Breast epithelium (tissue), 4 donors: ENCODE measurements at places on chromosomes 3 and 15. TPM values are rescaled to one million over a fixed set of nuclear protein-coding genes. Genes with fewer than 3 reads are reported as not detected.

DNA sequence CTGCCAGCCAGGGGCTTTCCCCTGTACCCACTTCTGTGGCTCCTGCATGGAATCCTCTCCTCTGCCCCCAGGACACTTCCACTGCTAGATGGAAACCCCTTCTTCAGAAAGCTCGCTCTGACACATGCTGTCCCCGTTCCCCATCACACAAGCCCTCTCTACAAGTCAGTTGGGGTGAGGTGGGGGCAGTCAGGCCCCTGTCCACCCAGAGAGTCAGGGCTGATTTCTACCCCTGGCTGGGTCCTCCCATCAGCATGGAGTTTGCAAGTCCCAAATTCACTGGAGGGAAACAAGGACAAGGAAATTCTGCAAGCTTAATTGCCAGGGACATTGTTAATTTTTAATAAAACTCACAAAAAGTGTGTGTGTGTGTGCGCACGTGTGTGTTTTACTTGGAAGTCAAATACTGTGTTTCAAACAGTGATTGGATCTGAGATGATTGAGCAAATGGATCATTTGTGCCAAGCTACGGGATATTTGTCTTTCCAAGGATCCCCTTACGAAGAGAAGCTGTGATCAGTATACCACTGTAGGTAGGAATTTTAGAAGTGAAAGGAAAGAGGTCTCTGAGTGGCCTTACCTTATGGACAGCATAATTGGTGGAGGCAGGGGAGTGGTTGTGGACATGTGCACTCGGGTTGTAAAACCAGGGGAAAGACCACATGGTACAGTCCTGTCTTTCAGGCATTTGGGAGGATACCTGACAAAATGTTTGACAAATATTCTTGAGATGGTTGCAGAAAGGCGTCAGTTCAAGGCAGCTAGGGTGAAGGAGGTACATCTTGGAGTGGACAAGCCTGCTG, 1.5 kb upstream of the AMOTL2 start:
- peaks cover 12% of the 10 kb centered on the region for H3K4me1 ChIP-seq
- H3K27me3 ChIP-seq = no peaks in the 10 kb centered on the region
- H3K27ac ChIP-seq = peak overlapping the region; percentile 97
- H3K36me3 ChIP-seq = no peaks in the 10 kb centered on the region
- DNase-seq = peak; percentile 46

KBTBD8 gene
- 1.6 TPM for total RNA-seq

- H3K27me3 ChIP-seq = no peaks in the 10 kb centered on the region
- no peaks in the 10 kb centered on the region for H3K36me3 ChIP-seq
- no peak for DNase-seq
- H3K4me1 ChIP-seq = no peaks in the 10 kb centered on the region
These were observed 22.2 kb upstream of the CLEC3B start for GRCh38 chr3:45003859-45004258.

DNA sequence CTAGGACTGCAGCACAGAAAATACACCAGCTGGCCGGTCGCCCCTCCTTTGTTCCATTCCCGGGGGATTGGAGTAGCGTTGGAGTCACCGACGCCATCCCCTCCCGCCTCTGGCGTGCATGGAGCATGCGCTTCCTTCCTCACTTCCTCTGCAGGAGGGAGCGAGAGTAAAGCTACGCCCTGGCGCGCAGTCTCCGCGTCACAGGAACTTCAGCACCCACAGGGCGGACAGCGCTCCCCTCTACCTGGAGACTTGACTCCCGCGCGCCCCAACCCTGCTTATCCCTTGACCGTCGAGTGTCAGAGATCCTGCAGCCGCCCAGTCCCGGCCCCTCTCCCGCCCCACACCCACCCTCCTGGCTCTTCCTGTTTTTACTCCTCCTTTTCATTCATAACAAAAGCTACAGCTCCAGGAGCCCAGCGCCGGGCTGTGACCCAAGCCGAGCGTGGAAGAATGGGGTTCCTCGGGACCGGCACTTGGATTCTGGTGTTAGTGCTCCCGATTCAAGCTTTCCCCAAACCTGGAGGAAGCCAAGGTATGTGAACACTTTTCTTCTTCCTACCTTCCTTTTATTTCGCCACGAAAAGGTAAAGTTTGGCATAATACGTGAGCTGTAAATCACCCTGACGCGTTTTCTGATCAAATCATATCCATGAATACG, at the start of gene SCG3:
Gene SCG3, plus strand, starts transcription at position 201 of the 661 bp plus-strand sequence. Its CDS starts 253 bp downstream, at position 454.
- no peaks in the 10 kb centered on the region for H3K27me3 ChIP-seq
- H3K27ac ChIP-seq = no peak within 1 kb of the TSS
- no peak within 1 kb of the TSS for H3K4me3 ChIP-seq
- peak; percentile 61 for DNase-seq
- no peaks in the 10 kb centered on the region for H3K4me1 ChIP-seq

ADIPOQ gene
- total RNA-seq = 2,151 TPM

LRRC31 gene
- total RNA-seq = 0.29 TPM

ZMYND10 gene
- total RNA-seq = 1.9 TPM

DNA sequence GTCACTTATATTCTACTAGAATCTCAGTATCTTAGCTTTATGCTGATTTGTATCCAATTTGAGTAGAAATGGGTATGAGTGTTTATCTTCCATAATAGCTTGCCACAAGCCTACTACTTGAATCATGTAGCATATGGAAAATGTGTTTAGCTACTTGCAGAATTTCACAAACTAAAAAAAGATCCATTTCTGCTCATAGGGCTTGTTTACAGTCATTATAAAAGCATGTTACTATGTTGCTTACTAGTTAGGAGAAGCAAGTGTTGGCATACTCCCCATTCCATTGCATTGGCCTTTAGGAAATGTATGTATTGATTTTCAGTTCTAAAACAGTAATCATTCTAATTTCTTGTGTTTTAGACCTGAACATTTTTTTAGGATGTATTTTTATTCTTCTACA, 939.2 kb downstream of the NAALADL2 start:
- H3K36me3 ChIP-seq = no peaks in the 10 kb centered on the region
- no peak overlapping the region for H3K4me3 ChIP-seq
- no peak overlapping the region for H3K27ac ChIP-seq
- no peaks in the 10 kb centered on the region for H3K27me3 ChIP-seq
- H3K4me1 ChIP-seq = no peaks in the 10 kb centered on the region
- no peak for DNase-seq

DNA sequence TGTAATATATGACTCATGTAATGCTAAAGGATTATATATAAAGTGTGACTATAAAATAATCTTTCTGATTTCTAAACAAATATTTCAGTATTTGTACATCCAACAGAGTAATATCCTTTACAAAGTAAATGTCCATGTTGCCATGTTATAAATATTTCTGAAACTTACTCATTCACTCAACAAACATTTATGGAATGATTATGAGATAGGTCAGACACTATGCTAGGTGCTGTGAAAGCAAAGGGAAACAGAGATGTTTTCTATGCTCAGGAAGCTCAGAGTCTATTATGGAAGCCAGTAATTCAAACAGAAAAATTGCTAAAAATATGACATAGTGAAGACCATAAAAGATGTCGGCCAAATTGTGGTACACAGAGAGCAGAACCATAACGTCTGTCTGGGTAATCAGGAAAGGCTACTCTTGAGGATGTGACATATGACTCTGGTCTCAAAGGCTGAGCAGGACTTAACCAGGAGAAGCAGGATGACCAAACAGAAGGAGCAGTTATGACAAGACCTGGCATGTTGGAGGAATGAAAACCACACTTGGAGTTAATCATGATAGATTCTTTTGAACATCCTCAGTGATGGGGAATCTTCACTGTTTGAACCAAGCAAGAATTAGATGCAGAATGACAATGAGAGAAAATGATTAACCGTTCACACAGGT, 39.0 kb upstream of the MYO5C start:
- no peak overlapping the region for H3K4me3 ChIP-seq
- DNase-seq = no peak
- no peaks in the 10 kb centered on the region for H3K36me3 ChIP-seq
- H3K27ac ChIP-seq = no peak overlapping the region

ANKRD34C gene
- total RNA-seq = not detected

EFCAB12 gene
- total RNA-seq = 1.0 TPM

DNA sequence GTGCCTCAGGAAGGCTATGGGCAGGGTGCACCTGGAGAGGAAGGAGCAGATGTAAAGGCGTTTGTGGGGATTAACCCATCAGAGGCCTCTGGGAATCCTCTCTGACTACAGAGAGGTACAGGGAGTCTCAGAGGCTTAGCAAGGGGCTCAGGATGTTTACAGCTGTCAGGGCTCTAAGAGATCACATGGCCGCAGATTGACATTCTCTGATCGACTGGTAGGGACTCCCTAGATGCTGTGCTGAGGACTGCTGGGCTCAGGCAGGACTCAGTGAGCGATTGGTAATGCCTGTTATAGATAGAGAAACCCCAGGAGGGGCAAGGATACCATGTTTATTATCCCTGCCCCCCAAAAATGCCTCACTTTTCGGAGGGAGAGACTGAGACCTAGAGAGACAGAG, 103.5 kb downstream of the CORO2B start:
- no peak for DNase-seq
- no peaks in the 10 kb centered on the region for H3K4me1 ChIP-seq
- H3K27ac ChIP-seq = no peak overlapping the region
- no peaks in the 10 kb centered on the region for H3K27me3 ChIP-seq
- no peaks in the 10 kb centered on the region for H3K36me3 ChIP-seq
- no peak overlapping the region for H3K4me3 ChIP-seq

CYP11A1 gene
- 1.1 TPM for total RNA-seq

GRCh38 chr15:27707257-27707656, 391.9 kb downstream of the OCA2 start:
- DNase-seq = no peak
- no peaks in the 10 kb centered on the region for H3K27me3 ChIP-seq
- no peak overlapping the region for H3K4me3 ChIP-seq
- no peaks in the 10 kb centered on the region for H3K4me1 ChIP-seq
- H3K36me3 ChIP-seq = no peaks in the 10 kb centered on the region

CACNA1D gene
- 0.96 TPM for total RNA-seq

DNA sequence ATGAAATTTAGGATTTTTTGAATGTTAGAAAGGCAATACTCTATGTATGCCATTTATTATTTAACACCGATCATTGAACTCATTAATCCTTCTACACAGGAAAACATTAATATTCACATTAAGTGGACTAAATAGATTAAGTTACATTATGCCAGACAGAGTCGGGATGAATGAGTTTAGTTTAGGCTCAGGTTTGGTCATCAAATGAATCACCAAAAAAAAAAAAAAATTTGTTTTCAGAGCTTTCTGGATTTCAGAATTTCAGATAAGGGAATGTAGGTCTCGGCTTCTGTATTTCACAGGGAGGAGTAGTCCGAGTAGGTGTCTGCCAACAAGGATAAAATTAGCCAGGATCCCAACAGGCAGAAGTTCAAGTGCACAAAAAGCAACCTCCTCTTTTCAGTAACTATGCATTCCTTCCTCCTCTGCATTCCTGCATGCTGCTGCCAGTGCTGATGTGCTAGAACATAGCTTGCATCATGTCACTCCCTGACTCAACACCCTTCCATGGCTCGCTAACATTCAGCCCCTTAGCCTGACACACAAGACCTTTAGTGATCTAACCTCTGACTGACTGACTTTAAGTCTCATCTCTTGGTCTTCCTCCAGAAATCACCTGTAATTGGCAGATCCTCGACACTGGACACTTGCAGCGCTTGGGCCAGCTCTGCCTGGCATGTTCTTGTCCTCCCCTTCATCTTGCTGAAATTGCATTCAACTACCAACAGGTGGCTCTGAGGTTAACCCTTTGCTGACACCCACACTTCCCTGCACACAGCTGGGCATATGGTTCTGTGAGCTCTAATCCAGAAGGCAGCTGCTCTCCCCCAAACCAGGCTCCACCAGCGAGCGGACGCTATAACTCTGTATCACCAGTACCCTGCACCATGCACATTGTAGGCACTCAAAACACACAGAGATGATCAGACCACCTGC, 145.4 kb upstream of the PROK2 start:
- no peaks in the 10 kb centered on the region for H3K27me3 ChIP-seq
- H3K36me3 ChIP-seq = no peaks in the 10 kb centered on the region
- H3K4me1 ChIP-seq = no peaks in the 10 kb centered on the region
- no peak overlapping the region for H3K4me3 ChIP-seq

- H3K4me1 ChIP-seq = no peaks in the 10 kb centered on the region
- H3K27ac ChIP-seq = no peak overlapping the region
- DNase-seq = no peak
- no peaks in the 10 kb centered on the region for H3K36me3 ChIP-seq
- no peak overlapping the region for H3K4me3 ChIP-seq
These were observed 226.9 kb downstream of the IL5RA start for GRCh38 chr3:2883283-2883682.

- no peaks in the 10 kb centered on the region for H3K27me3 ChIP-seq
- H3K4me3 ChIP-seq = no peak overlapping the region
- no peak for DNase-seq
- no peaks in the 10 kb centered on the region for H3K4me1 ChIP-seq
- H3K27ac ChIP-seq = no peak overlapping the region
These were observed 230.2 kb upstream of the CD96 start for GRCh38 chr3:111311709-111312235.

- H3K4me1 ChIP-seq = peaks cover 10% of the 10 kb centered on the region
- peak overlapping the region; percentile 57 for H3K27ac ChIP-seq
- no peak overlapping the region for H3K4me3 ChIP-seq
- H3K36me3 ChIP-seq = no peaks in the 10 kb centered on the region
These were observed 24.1 kb downstream of the SMAD3 start for GRCh38 chr15:67089217-67090193.

CPEB1 gene
- 2.2 TPM for total RNA-seq

GRCh38 chr3:74611206-74611605, 3.3 kb downstream of the CNTN3 start:
- no peaks in the 10 kb centered on the region for H3K27me3 ChIP-seq
- no peak overlapping the region for H3K4me3 ChIP-seq
- no peak for DNase-seq
- no peak overlapping the region for H3K27ac ChIP-seq
- no peaks in the 10 kb centered on the region for H3K36me3 ChIP-seq

DNA sequence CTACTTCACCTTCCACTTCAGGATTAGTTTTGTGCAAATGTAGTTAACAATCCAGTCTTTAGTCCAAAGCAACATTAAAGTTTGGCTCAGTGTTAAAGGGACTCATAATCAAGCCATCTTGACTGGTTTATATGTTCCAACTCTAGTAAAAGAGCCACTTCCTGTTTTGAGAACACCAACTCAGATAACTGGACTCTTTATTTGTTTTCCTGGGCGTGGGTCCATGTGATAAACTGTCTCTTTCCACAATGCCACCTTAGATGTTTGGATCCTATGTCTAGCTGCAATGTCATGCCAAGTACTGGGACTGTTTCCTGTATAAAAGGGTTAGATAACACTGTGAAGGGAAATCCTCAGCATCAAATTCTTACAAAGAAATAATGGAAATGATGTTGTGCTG, 545.0 kb downstream of the PYDC2 start:
- H3K27ac ChIP-seq = no peak overlapping the region
- DNase-seq = no peak
- H3K36me3 ChIP-seq = no peaks in the 10 kb centered on the region
- no peaks in the 10 kb centered on the region for H3K4me1 ChIP-seq

DNA sequence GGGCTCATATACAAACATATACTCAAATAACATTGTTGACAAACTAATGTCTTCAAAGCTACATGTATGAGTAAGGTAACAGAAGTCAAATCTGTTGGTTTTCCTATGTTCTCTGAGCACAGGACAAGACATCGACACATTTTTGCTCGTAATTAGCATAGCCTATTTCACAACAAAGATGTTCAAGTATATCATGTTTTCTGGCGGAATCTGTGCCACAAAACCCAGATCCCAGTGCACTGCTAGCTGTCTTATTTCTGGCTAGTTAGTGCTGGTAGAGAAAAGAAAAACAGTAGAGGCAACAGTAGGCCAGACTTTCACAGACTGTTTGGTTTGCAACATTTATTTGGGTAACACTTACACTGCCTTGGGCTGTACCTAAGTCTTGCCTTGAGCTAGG, 51.2 kb downstream of the RUBCN start:
- no peaks in the 10 kb centered on the region for H3K27me3 ChIP-seq

GRCh38 chr3:67401921-67402320, 252.5 kb downstream of the SUCLG2 start:
- no peak overlapping the region for H3K4me3 ChIP-seq
- no peaks in the 10 kb centered on the region for H3K27me3 ChIP-seq
- no peaks in the 10 kb centered on the region for H3K36me3 ChIP-seq
- no peaks in the 10 kb centered on the region for H3K4me1 ChIP-seq
- DNase-seq = no peak
